ENCODE measurements at places on chromosomes 5 and 9. TPM values are rescaled to one million over a fixed set of nuclear protein-coding genes. Genes with fewer than 3 reads are reported as not detected.

Gene ENHO
- 1.5 TPM for polyA plus RNA-seq

Gene ADAMTS2
- 0.12 TPM for polyA plus RNA-seq

Gene PCDHB2
- polyA plus RNA-seq: 1.6 TPM

Gene NFIL3
- 6.8 TPM for polyA plus RNA-seq

Gene ADGRD2
- polyA plus RNA-seq: 0.10 TPM

Gene CCDC152
- polyA plus RNA-seq: 2.1 TPM

Gene BRD3OS
- polyA plus RNA-seq: 23.1 TPM

Gene SHISAL2B
- polyA plus RNA-seq: not detected

Gene RFK
- polyA plus RNA-seq: 9.3 TPM

Gene NMUR2
- polyA plus RNA-seq: not detected

- no peak overlapping the region for H3K4me3 ChIP-seq
- no peak overlapping the region for H3K27ac ChIP-seq
- no peak for DNase-seq
- H3K36me3 ChIP-seq: no peaks in the 10 kb centered on the region
Observed at GRCh38 chr5:59835800-59836199, 57.7 kb downstream of the PDE4D start.

GRCh38 chr5:113162770-113163169 is 186.2 kb downstream of the DCP2 start:
- no peaks in the 10 kb centered on the region for H3K36me3 ChIP-seq
- H3K4me1 ChIP-seq: no peaks in the 10 kb centered on the region
- H3K27me3 ChIP-seq: no peaks in the 10 kb centered on the region
- H3K27ac ChIP-seq: no peak overlapping the region

- peaks cover 11% of the 10 kb centered on the region for H3K36me3 ChIP-seq
- no peak overlapping the region for H3K4me3 ChIP-seq
- no peak overlapping the region for H3K27ac ChIP-seq
Observed at GRCh38 chr5:33995865-33996264, 11.4 kb upstream of the SLC45A2 start.

DNA sequence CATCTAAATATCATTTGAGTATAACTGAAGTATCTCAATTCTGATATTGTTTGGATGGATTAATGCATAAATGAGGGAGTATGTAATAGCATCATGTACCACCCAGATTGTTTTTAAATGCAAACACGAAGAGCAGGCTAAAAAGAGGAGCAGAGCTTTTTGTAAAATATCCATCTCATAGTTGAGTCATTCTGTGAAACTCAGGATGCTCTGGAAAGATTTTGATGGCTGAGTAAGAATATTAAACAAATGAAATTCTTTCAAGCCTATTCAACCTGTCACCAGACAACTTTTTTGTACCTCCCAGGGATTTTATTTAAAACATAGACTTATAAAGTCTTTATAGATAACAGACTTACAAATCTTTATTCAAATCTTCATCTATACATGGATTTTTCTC is 625.9 kb downstream of the TLE4 start:
- H3K4me3 ChIP-seq: no peak overlapping the region
- no peaks in the 10 kb centered on the region for H3K4me1 ChIP-seq
- no peaks in the 10 kb centered on the region for H3K36me3 ChIP-seq
- H3K27ac ChIP-seq: no peak overlapping the region
- H3K27me3 ChIP-seq: no peaks in the 10 kb centered on the region
- DNase-seq: no peak

DNA sequence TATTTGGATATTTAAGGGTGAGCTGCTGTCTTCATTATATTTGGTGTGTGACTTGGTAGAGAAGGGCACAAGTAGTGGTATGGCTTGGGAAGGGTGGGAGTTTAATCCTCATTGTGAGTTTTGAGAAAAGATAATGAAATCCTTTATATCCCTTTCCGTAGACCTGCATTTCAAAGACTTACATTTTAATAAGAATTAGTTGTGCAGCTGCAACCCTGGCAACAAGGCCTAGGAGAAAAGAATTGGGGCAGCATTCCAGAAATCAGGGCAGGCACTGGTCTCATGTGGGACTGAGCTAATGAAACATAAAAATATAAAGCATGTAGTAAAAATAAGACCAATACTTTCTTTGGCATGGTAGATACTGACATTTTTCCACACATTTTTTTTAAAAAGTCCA is 60.5 kb downstream of the CDC42SE2 start:
- no peaks in the 10 kb centered on the region for H3K36me3 ChIP-seq
- no peak overlapping the region for H3K27ac ChIP-seq
- DNase-seq: no peak

GRCh38 chr9:114769624-114770023 is 36.2 kb downstream of the TNFSF15 start:
- DNase-seq: no peak
- no peaks in the 10 kb centered on the region for H3K4me1 ChIP-seq
- no peak overlapping the region for H3K4me3 ChIP-seq
- H3K27ac ChIP-seq: no peak overlapping the region
- H3K36me3 ChIP-seq: no peaks in the 10 kb centered on the region

DNA sequence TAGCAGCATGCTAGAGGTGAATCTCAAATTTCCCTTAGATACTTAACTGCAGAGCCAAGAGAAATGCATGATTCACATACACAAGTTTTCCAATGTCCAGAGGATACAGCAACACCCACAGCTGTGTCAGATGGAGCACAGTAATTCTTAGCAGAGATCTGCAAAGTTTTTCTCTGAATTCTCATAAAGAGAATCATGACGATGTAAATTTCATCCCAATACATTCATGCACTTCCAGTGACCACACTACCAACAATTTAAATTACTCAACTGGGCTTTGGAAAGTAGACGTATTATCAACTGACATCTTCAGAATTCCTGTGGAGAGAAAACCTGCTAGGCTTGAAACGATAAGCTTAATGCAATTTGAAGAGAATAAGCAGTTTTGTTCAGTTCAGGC is 378.8 kb upstream of the TLE4 start:
- H3K27me3 ChIP-seq: no peaks in the 10 kb centered on the region
- H3K4me1 ChIP-seq: peaks cover 3% of the 10 kb centered on the region
- no peak overlapping the region for H3K27ac ChIP-seq
- DNase-seq: no peak

GRCh38 chr5:176787676-176788075 is 22.7 kb upstream of the UNC5A start:
- DNase-seq: no peak
- no peaks in the 10 kb centered on the region for H3K36me3 ChIP-seq
- H3K4me3 ChIP-seq: no peak overlapping the region
- no peaks in the 10 kb centered on the region for H3K27me3 ChIP-seq

- H3K4me1 ChIP-seq: no peaks in the 10 kb centered on the region
- no peak overlapping the region for H3K27ac ChIP-seq
- H3K36me3 ChIP-seq: no peaks in the 10 kb centered on the region
- no peaks in the 10 kb centered on the region for H3K27me3 ChIP-seq
- no peak overlapping the region for H3K4me3 ChIP-seq
- no peak for DNase-seq
Observed at GRCh38 chr9:85744480-85744879, 2.7 kb upstream of the AGTPBP1 start.

GRCh38 chr5:29811914-29812679 is 1381.4 kb upstream of the CDH6 start:
- no peaks in the 10 kb centered on the region for H3K4me1 ChIP-seq
- no peaks in the 10 kb centered on the region for H3K36me3 ChIP-seq
- no peak for DNase-seq
- H3K4me3 ChIP-seq: no peak overlapping the region
- no peaks in the 10 kb centered on the region for H3K27me3 ChIP-seq

DNA sequence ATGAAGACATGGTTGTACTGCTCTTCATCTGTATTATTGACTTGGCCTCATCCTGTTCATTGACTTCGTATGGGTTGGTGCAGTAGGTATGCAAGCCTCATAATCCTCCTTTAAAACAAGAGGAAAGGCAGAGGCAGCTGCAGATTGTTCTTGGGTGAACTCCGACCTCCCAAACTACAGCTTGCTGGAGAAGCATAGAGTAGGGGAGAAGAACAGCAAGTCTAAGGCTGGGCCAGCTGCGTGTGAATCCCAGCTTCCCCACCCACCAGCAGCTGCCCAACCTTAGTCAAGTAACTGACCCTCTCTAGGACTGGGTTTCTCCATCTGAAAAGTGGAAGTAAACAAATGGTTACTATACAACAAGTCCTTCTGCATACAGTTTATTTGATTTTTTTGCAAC is 114.5 kb upstream of the WWC1 start:
- no peaks in the 10 kb centered on the region for H3K36me3 ChIP-seq
- no peaks in the 10 kb centered on the region for H3K4me1 ChIP-seq
- H3K27me3 ChIP-seq: no peaks in the 10 kb centered on the region
- no peak for DNase-seq
- H3K4me3 ChIP-seq: no peak overlapping the region

- no peak overlapping the region for H3K4me3 ChIP-seq
- H3K27me3 ChIP-seq: no peaks in the 10 kb centered on the region
- no peak overlapping the region for H3K27ac ChIP-seq
- DNase-seq: no peak
- no peaks in the 10 kb centered on the region for H3K36me3 ChIP-seq
Observed at GRCh38 chr5:99702565-99702964, 773.8 kb upstream of the CHD1 start.

DNA sequence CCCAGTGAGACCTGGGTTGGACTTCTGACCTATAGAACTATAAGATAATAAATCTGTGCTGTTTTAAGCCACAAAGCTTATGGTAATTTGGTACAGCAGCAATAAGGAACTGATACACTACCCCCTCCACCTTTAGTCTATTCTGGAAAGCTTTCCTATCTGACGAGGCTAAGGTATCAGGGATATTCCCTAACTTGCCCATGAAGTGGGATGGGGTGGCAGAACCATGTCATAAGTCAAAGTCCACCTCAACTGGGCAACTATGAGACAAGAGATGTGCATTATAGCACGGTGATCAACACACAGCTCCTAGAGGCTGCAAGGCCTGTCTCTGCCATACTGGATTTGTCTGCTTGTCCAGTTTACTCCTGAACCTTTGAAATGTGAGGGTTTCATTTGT is 146.8 kb upstream of the RAD23B start:
- DNase-seq: no peak
- H3K36me3 ChIP-seq: no peaks in the 10 kb centered on the region
- H3K4me3 ChIP-seq: no peak overlapping the region
- H3K4me1 ChIP-seq: peaks cover 6% of the 10 kb centered on the region
- H3K27me3 ChIP-seq: no peaks in the 10 kb centered on the region

DNA sequence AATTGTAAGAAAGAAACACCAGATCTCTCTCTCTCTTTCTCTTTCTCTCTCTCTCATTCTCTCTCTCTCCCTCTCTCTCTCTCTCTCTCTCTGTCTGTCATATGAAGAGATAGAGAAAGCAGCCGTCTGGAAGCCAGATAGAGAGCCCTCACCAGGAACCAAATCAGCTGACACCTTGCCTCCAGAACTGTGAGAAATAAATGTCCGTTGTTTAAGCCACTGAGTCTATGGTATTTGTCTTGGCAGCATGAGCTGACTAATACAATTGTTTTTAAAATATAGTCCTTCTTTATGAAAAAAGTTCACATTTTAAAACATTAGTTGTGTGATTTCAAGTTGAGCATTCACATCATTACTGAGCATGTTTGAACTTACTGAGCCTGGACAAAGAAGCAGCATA is 275.6 kb downstream of the CETN3 start:
- H3K4me1 ChIP-seq: no peaks in the 10 kb centered on the region
- no peak overlapping the region for H3K4me3 ChIP-seq
- no peak for DNase-seq
- no peaks in the 10 kb centered on the region for H3K36me3 ChIP-seq
- no peak overlapping the region for H3K27ac ChIP-seq

DNA sequence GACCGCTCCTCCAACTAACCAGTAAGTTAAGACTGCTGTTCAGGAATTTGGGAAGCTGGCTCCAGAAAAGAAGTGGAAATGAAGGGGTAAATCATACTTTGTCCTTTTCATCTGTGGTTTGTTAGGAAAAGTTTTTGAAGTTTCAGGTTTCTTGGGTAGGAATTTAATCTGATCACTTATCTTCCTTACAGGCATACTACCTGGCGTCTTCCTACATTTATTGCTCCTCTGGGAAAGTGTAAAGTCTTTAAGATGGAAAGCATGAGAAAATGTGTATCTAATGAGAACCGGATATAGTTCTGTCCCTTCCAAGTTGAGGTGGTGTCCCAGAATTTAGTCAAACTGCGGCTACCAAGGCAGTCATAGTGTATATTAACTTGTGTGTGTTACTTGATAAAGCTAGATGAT is 1.3 kb downstream of the RASA1 start:
- peak overlapping the region; percentile 85 for H3K4me3 ChIP-seq
- H3K4me1 ChIP-seq: no peaks in the 10 kb centered on the region

- H3K4me1 ChIP-seq: no peaks in the 10 kb centered on the region
- no peak overlapping the region for H3K4me3 ChIP-seq
- H3K27me3 ChIP-seq: no peaks in the 10 kb centered on the region
- no peaks in the 10 kb centered on the region for H3K36me3 ChIP-seq
- no peak overlapping the region for H3K27ac ChIP-seq
Observed at GRCh38 chr5:7576023-7576715, 180.2 kb downstream of the ADCY2 start.

DNA sequence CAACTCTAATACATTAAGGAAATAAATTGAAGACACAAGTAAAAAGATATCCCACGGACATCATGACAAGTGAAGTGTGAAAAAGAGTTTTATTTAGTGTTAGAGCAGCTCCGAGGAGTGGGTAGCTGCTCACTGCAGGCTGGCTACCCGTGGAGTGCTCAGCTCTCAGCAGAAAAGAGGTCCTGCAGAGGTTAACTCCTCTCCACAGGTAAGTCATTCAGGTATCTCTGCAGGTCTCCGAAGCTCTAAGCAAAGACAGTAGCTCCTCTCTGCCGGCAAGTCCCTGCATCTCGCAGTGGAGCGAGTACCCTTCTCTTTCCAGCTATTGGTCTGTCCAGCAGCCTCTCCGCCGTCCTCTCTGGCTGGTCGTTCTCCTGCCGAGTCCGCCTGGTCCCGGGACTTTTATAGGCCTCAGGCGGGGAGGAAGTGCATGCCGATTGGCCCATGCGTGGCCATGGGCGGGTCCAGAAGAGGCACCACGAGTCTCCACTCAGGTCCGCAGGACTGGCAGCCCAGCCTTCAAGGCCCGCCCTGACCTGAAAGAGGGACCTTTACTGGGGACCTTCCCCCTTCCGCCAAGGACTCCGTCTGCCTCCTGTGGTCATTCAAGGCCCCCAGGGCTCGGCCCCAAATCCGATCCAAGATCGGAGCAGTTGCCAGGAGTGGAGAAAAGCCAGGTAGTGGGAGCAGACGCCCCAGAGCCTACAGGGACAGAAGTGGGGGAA is 29.9 kb downstream of the BTNL9 start:
- H3K27ac ChIP-seq: no peak overlapping the region
- peaks cover 7% of the 10 kb centered on the region for H3K27me3 ChIP-seq
- peak overlapping the region; percentile 6 for H3K4me3 ChIP-seq
- no peaks in the 10 kb centered on the region for H3K4me1 ChIP-seq
- no peaks in the 10 kb centered on the region for H3K36me3 ChIP-seq

DNA sequence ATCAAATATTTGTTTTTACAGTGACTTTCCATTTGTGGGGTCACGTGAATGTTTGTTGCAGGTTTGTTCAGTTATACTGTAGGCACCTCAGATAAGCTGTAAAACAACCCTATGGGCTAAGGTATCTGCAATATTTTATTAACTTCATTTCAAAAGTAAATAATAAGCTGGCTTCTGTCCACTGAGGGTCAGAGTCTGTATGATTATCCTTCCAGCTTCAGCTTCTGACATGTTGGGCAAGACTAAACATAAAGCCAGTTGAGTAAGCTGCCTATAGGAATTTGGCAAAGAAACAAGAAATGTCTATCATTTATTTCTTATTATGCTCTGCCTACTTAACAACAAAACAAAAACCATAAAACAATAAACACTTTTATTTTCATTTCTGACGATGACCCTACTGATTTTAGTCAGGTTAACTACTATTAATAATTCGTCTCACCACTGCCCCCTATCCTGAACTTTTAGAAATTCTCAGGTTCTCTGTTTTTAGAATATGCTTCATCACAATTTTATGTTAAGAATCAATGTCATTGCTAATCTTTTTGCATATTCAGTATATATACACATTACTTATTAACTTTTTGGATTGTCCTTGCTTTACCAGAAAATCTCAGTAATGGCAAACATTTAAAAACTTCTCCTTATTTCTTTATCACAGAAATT is 413.6 kb upstream of the ADAMTSL1 start:
- H3K36me3 ChIP-seq: no peaks in the 10 kb centered on the region
- DNase-seq: peak; percentile 4
- H3K27me3 ChIP-seq: peaks cover 6% of the 10 kb centered on the region
